M059J (cell line): ENCODE measurements at places on chromosomes 3 and 15. TPM values are rescaled to one million over a fixed set of nuclear protein-coding genes. Genes with fewer than 3 reads are reported as not detected.

Gene SEMA6D
- total RNA-seq: 1.3 and 2.0 TPM in 2 replicates

Gene RSL24D1
- total RNA-seq: 30.9 and 62.2 TPM in 2 replicates

GRCh38 chr15:35215093-35215492 is 130.0 kb upstream of the NANOGP8 start:
- no peak for DNase-seq

- no peak for DNase-seq
Observed at GRCh38 chr15:79089890-79090486, 592 bp downstream of the RASGRF1 start.

GRCh38 chr3:69761896-69762767 is 22.9 kb downstream of the MITF start:
- DNase-seq: peak; percentile 79

GRCh38 chr15:38707802-38708671 is 143.4 kb upstream of the RASGRP1 start:
- peak; percentile 78 for DNase-seq

DNA sequence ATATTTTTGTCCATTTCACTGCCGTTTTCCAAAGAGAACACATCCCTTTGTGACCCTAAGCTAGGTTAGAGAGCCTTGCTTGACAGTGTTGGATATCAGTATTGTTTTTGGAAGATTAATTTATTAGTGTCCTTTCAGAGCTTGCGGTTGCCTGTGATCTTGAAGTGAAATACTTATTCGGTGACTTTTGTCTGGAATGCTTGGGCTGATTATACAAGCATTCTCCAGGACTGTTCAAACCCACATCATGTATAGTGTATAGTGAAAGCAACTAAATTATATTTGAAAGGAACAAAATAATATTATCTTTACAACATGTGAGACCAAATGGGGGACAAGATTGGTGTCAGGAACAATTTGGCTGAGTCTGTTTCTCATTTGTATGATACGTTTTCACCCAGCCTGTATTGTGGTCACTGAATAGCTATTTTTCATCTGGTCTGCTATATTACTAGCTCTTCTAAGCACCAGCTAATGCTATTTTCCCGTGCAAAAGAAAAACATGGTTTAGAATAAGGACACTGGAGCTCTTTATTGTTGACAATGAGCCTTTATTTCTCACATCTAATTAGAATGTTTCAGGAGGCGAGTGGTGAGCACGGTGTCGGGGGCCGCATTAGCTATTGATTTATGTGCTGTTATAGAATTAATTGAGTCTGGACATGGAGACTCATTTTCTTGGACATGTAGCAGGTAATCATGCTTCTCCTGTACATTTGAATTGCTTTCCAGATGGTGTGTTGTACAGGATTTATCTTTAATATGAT is 158.1 kb downstream of the APBA2 start:
- DNase-seq: peak; percentile 73

DNA sequence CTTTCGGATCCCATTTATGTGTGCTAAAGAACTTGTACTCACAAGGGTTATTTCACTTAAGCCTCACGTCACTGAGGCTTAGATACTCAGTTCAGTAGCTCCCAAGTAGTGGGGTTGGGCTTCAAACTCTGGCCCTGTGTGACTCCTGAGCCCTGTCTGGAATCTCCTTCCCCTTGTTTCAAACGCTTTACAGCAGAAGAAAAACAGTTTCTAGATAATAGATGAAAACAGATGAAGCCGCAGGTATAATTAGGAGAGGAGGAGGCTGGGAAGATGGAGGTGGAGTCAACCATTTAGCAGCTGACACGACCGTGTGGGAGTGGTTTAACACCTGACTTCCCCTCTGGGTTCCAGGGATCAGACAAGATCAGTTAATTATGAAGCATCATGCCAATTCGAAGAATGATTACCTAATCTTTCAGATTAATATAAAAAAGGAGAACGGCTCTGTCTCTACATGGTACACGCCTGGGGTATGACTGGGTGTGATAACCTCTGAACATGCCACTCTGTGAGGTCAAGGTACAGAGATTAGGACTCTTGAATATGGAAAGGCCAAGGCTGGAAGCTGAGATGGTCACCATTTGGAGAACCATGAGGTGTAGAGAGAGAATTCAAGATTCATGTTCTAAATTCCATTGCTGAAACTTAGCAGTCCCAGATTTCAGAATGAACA is 31.1 kb downstream of the TPM1 start:
- peak; percentile 71 for DNase-seq

- DNase-seq: peak; percentile 93
Observed at GRCh38 chr3:12708584-12709192, 44.8 kb upstream of the RAF1 start.
